NCI-H1694 (cell line): ENCODE measurements at places on chromosomes 16 and 17.

GRCh38 chr17:38533866-38534497 lies 71.8 kb downstream of the SRCIN1 start:
- DNase-seq = no peak

DNA sequence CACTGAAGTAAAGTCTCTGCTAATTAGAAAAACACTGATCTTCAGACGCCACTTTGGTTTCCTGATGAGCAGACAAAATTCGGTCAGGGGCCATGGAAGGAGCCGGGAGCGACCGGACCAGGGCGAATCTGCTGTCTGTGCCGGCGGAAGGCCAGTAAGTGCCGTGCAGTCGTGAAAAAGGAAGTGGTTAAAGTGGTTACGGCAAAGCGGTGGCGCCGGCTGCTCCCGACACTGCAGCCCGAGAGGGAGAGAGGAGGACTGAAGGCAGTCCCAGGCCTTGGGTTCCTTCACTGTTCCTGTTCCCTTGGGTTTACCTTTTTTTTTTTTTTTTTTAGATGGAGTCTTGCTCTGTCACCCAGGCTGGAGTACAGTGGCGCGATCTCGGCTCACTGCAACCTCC lies 17.3 kb upstream of the HEXD start:
- DNase-seq = no peak

DNA sequence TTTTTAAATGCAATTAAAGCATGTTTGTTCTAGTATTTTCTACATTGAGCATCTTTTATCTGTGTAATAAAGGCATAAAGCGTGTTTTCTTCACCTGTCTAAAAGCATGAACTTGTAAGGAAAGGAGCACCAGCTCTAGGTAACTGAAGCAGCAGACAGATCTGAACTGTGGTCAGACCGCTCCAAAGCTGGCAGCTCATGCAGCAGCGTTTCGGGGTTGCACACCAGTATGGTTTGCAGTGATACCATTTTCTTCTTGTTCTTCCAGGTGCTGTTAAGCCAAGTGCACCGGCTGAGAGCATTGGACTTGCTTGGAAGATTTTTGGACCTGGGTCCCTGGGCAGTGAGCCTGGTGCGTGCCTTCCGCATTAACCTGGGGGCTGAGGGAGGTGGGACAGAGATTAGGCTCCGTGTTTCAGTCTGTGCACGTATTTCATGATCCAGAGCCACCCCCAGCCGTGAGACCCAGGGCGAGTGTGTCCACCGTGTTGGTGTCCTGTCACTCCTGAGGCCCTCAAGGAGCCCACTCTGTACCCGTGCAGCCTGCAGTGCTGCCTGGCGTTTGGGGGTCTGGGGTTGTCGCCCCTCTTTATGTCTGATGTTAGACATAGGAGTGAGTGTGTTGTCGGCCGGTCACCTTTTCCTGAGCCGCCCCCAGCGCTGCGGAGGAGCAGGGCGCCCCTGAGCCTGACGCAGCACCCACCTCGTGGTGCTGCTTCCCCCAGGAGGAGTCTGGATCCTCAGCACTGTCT lies 136.3 kb upstream of the CHMP6 start:
- no peak for DNase-seq

DNA sequence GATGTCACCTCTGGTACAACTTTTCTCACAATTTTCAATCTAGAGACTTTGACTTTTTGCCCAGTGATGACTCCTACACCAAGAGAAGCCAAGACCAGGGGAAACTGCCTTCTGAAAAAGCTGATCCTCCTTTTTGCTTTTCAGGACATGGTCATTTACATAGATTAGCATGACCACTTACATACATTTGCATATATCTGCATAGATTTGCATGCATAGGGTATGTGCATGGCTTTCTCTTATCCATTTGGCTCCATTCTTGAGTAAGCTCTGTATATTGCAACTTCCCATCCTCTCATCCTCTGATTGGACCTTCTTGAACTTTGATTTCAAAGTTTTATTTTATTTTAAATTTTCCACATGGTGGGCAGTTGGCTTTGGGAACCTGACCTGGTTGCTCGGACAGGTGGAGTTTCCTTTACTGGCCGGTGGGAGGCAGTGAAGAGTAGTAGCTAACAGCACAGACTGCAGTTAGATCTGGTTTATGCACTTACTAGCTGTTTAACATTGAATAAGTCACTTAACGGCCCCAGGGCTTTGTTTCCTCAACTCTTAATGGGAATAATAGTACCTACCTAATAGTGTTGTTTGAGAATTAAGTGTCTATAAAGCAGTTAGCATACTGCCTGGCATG lies 92.9 kb downstream of the GPR139 start:
- no peak for DNase-seq

DNA sequence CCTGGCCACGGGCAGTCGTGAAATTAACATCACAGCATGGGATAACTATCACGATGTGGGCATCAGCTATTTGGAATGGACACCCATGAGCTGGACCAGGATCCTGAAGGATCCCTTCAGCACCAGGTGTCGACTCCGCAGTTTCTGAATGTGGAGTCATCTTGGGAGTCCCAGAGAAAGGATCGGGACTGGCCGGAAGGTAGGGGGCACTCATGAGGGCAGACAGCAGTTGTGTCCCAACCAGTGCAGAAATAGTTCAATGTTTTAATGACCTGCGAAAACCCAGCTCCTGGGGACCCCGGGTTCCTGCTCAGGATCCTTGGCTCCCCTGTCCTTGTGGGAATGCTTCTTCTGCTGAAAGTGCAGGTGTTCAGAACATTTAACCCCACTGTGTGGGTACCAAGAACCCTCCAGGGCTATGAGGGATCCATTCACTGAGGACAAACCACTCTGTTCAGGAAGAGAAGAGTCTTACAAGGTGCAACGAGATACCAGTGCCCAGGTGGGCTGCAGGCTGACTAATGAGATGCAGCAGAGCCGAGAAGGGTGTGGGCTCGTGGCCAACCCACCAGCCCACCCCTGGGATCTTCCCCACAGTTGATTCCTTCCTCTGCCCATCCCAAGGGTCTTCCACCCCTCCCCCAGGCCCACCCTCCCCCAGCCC lies 154.8 kb downstream of the SALL1 start:
- no peak for DNase-seq

DNA sequence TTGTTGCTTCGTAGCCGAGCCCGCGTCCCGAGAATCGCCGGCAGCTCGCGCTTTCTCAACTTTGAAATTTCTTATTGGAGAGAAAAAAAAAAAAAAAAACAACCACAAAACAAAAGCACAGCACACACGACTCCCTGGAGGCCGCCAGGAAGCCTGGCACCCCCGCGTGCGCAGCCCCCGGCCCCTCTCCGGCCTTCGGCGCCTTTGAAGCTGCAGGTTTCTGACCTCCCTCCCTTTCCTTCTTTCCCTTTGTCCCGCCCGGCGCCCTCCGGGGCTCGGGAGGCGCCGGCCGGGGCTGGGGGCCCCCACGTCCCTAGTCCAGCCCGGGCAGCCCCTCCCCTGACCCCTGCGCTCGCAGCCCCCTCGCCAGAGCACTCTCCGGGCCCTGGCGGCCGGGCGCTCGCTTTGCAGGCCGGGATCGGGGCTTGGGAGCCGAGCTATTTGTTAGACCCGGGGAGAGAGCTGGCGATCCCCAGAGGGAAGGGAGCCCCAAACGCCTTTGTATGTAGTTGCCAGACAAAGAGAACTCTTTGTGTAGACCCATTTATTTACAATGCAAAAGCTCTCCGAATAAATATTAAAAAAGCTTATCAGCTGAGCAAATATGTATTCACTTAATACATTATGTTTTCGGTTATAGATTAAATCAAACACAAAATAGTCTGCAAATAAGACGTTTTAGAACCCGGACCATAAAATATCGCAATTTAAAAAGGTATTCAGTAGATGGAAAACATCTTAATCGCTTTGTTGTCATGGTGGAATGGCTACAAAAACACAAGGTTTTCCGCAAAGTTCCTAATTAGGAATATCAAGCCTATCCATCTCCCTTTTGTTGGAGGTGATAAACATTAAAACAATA lies 2.3 kb downstream of the BAHCC1 start:
- no peak for DNase-seq

DNA sequence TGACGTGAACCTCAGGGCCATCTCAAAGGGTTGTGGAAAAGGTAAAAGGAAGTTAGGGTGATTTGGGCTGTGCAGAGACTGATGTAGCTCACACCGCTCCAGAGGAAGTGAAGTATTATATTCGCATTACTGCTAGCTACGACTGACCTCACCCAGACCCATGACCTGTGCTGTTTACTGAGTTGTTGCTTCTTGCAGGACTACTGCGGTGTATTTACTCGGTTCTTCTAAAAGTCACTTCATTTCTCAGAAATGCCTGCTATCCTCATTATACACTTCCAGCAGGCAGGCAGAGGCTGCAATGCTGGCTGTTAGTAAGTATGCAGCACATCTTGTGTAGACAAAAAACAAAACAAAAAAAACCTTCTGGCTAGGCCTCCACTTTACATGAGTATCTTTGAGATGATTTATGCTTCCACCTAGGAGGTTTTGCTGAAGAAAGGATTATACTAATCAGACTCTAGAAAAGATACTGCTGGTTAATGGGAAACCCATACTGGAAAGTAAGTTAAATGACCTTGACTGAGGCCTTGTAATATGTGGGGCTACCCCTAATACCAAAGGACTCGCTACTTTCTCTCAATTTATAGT lies 76.0 kb downstream of the CREBBP start:
- no peak for DNase-seq

DNA sequence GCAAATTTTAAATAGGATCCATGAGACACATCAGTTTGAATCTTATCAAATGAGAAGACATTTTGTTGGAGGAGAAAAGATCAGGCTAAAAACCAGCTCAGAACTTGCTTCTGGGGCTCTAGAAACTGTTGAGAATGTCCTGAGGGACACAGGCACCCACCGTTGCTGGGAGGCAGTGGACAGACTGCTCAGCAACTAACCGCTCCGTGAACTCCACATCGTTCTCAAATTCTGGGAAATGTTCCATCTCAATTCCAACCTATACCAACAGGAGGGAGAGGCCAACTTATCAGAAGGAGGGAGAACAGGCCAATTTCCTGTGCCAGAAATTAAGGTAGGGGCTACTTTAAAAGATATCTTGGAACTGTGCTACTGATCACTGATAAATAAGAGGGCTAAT lies 8.3 kb downstream of the TAT start:
- DNase-seq = no peak

GRCh38 chr17:32628271-32629044 lies 141.7 kb downstream of the CDK5R1 start:
- DNase-seq = peak; percentile 20

DNA sequence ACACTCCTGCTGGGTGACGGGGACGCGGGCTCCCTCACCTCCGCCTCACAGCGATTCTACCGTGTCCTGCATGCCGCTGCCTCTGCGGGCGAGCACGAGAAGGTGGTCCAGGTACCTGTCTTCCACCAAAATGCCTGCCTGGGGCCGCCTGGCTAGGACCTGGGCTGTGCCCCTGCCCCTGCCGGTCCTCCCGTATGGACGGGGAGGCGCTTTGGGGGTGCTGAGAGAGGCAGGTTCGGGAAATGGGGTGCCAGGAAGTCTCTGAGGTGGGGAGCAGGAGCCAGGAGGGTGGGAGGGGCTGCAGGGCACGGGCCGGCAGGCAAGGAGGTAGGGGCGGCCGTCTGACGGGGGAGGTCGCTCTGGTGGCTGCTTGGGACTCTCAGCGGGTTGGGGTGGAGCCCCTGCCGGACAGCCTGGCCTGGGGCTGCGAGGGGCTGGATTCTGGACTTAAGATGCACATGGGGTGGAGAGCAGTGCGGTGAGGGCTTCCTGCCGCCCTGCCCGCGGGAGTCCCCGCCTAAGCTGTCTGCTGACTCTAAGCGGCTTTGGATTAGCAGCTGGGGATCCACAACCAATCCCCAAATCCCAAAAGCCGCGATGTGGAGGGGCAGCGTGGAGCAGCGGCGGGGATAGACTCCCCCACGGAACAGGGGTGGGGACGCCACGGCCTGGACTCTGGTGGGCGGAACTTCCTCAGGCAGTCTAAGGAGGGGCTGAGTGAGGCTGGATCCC lies 5.8 kb downstream of the CHTF18 start:
- no peak for DNase-seq

- no peak for DNase-seq
Observed at GRCh38 chr16:15810411-15810810, 46.4 kb downstream of the MYH11 start.

DNA sequence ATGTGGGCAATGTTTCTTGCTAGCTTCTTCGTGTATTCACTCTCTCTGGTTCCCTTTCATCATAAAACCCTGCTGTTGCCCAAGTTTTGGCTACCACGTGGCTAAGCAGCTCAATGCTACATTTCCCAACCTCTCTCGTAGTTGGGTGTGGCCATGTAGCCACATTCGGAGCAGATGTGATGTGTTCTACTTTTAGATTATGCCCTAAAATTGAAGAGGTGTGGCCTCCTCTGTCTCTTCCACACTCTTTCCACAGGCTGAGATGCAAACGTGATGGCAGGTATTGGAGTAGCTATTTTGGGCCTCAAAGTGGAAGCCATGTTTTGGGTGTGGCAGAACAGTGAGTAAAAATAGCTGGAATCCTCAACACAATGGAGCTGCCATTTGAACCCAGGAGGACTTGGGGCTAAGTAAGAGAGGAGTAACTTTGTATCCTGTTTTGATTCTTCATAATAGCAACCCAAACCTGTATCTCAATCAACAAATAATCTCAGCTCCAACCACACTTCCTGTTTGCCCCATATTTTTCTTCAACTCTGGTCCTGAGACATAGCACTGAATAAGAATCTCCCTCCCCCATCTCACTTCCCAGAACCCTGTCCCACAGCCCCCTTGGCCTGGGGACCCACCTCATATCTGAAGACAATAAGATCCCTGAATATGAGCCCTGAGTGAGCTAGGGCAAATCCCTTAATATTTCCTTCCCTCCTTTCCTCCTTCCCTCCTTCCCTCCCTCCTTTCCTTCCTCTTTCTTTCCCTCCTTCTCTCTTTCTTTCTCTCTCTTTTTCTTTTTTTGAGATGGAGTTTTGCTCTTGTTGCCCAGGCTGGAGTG lies 4.0 kb downstream of the NUPR1 start:
- DNase-seq = no peak

DNA sequence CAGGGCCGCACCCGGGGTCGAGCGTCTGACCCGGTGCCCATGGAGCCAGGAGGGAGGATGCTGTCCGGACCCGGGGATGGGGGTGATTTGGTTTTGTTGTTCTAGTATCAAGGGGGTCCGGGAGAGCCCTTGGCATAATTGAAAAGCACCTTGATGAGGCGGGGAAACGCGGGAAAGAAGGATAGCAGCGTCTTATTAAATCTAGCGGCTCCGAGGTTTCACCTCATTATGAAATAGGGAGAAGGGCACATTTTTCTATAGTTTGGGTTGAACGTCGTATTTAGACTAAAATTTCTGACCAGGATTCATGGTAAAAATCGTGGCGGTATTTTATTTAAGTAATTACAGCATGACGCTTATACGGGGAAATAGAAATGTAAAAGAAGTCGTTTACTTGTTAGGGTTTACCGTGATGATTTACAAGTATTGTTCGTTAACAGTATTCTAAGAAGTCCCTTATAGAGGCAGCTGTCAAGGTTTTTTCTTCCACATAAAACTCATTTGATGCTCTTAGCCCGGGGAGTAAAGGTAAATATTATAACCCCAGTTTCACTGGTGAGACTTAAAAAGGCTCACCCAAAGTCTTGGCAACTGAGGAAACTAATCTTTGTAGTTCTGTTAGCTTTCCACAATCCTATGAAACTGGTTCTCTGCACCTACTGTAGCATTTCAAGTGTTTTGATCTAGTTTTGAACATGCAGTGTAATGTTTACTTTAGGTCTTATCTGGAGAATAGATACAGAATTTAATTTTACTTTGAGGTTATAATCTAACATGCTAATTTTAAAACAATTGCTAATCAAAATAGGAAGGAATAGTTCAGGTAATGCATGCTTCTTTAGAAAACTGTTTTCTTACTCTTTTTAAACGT lies 756 bp downstream of the LUC7L3 start:
- DNase-seq = peak; percentile 41

GRCh38 chr16:5867250-5867649 lies 769.7 kb upstream of the EEF2KMT start:
- DNase-seq = no peak

- no peak for DNase-seq
Observed at GRCh38 chr16:9597967-9598730, 506.7 kb downstream of the HAPSTR1 start.
